ENCODE measurements at places on chromosomes 5 and 9.

DNA sequence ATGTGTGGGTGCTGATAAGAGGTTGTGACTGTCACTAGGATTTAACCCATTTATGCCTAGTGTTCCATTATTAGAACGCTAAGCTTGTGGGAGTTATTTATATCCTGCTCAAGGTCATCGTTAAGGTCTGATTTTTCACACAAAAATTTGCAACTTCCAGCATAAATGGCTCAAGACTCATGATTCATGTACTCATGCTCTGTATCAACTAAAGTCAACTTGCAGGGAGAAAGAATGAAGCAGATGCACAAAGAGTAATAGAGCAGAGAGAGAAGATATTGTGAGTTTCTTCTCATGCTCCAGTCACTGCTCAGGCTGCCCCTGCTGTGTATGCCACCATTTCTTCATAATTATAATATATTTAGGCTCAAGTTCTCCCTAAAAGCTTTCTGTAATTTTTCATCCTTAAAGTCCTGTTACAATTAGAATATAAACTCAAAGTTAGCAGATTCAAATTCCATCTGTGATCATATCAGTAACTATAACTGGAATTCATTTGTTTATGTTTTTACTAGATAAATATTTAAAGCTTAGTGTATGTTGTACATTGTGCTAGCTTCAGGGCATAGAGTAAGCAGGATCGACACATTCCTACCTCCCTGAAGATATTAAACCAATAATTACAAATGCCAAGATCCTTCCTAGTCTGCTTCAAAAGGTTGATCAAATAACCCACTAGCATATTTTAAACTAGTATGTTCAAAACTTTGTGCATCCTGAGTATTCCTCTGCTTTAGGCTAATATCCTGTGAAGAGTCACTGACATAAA lies 136.7 kb downstream of the NUDT12 start:
- no peak for DNase-seq

GRCh38 chr9:127178686-127179632 lies 56.5 kb upstream of the ANGPTL2 start:
- DNase-seq: no peak

DNA sequence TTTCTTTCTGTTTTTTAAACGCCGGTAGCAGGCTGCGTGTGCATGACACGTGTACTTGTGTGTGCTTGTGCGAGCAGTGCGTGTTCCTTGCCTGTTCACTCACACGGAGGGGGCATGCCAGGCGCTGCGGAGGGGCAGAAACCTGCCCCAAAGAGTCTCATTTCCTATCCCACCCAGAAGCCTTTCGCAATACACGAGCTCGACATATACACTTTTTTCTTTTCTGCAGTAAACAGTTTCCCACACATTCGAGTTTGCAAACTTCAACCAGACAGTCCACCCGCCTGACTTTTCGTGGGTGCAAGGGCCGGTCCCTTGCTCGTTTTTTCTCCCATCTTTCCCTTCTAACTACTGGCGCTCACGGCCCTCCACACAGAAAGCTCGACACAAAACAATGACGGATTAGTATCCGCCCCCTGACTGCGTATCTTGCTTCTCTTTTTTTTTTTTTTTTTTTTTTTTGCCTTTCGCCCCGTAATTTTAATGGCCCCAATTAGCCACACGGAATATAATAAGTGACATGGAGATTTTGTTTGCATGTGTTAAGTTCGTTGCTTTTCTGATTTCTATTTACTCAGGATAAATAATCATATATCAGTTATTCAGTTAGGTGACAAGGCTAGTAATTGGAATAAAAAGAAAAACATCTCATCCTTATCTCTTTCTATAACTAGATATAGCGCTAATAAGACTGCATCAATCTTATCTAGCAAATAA lies 5.3 kb upstream of the OTP start:
- no peak for DNase-seq

DNA sequence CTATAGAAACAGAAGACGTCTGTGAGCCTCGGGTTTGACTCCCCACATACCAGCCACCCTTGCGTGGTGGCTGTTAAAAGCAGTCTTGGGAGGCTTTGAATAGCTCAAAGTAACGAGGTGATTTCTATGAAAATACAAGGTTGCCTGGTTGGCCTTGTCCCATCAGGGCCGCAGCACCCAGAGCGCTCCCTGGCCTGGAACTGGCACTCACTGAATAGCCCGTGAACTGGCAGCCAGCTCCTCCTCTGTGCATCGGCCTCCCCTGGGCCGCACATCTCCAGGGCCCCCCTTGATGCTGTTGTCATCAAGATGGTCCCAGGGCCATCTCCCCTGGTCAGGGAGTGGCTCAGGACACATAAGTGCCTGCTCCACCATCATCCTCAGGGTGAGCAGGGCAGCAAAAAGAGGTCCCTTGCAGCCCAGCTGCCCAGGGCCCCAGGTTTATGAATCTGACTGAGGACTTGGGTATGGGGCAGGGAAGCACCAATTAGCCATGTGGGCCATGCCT lies 144.6 kb upstream of the PPP1R26 start:
- no peak for DNase-seq

- no peak for DNase-seq
These were observed 8.3 kb downstream of the OTP start for GRCh38 chr5:77630114-77630680.

DNA sequence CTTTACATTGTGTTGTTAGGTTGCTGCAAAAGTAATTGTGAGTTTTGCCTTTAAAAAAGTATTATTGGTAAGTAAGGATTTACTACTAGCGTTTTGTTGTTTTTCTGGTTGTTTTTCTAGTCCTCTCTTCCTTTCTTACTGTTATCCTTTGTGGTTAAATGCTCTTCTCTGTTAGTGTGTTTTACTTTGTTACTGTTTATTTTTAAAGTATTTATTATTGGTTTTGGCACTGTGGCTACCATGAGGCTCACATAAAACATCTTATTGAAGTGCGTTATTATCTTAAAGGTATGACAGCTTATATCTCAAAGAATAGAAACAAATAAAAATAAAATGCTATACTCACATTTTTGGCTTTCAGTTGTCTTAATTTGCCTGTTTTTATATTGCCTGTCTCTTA lies 17.6 kb downstream of the DMXL1 start:
- DNase-seq: no peak

DNA sequence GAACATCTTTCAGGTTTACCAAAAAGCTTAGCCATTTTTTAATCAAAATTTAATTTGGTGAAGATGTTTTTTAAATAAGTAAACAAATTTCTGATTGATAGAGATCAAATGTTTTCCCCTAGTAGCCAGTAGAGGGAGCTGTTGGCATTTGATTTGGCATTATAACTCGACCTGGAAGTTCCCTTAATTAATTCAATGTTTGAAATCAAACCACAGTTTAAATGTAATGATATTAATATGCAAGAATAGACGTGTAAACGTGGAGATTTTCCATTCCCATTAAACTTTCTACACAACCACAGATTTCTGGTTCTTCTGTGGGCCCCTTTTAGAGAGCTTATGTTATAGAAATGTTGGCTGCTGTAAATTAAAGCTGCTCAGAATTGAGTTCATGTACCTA lies 148.1 kb upstream of the MPDZ start:
- DNase-seq: no peak

- DNase-seq: no peak
These were observed 66.6 kb upstream of the ECM2 start for GRCh38 chr9:92602413-92602812.

GRCh38 chr5:92070786-92071185 lies 687.7 kb upstream of the ARRDC3 start:
- no peak for DNase-seq

GRCh38 chr9:72734631-72735030 lies 213.2 kb downstream of the TMC1 start:
- no peak for DNase-seq

- no peak for DNase-seq
These were observed 1105.4 kb upstream of the DMAC1 start for GRCh38 chr9:8904771-8905515.

GRCh38 chr5:139271201-139272027 lies 22.1 kb upstream of the MATR3 start:
- DNase-seq: no peak

GRCh38 chr9:21883642-21884041 lies 81.2 kb downstream of the MTAP start:
- no peak for DNase-seq

- no peak for DNase-seq
These were observed 452.7 kb upstream of the KLF4 start for GRCh38 chr9:107942291-107942690.

- no peak for DNase-seq
These were observed 9.9 kb downstream of the PLK2 start for GRCh38 chr5:58450018-58450417.

- no peak for DNase-seq
These were observed 3.7 kb downstream of the CLTB start for GRCh38 chr5:176412517-176413254.

GRCh38 chr9:119004618-119004990 lies 364.6 kb downstream of the BRINP1 start:
- no peak for DNase-seq

GRCh38 chr5:154145268-154145667 lies 45.3 kb upstream of the GALNT10 start:
- DNase-seq: no peak

GRCh38 chr5:166926138-166926537 lies 1365.3 kb upstream of the WWC1 start:
- DNase-seq: no peak

DNA sequence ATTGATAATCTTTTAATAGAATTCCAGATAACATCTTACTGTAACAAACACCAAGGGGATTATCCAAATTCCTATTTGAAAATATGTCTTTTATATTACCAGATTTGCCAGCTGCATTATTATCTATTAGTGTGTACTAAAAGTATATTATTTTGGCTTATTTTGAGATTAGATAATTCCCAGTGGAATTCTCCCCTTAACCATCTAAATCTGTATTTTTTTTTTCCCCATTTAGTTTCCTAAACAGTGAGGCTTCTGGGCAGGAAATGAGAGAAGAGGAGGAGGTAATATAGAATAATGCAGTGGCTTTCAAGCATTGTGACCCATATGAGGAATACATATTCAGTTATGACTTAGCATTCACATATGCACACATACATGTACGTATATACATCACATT lies 53.5 kb upstream of the ABL1 start:
- no peak for DNase-seq

DNA sequence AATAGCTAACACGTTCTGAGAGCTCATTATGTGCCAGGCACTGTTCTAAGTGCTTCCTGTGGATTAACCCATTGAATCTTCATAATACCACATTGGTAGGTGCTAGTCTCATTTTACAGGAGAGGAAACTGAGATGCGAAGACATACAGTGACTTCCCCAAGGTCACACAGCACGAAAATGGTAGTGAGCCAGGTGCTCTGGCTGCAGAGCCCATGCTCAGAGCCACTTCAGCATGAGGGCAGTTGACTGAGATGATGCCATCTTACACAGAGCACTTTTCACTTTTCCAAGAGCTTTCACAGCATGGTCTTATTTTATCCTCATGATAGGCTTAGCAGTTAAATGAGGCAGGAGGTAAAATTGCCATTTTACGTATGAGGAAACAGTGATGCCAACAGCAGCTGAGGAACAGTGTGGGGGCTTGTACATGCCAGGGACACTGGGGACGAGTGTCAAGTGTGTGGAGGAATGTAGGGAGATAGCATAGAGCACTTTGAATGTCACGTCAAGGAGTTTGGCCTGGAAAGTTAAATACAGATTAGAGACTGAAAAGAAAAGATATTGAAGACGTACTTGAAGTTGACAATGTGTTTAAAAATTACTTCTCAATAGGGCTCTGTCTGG lies 180.0 kb downstream of the KIF4B start:
- no peak for DNase-seq

GRCh38 chr9:127185931-127186781 lies 63.7 kb upstream of the ANGPTL2 start:
- no peak for DNase-seq

- DNase-seq: no peak
These were observed 636.7 kb downstream of the NR2F1-AS1 start for GRCh38 chr5:92944337-92944736.

- DNase-seq: no peak
These were observed 37.9 kb downstream of the MED27 start for GRCh38 chr9:132041798-132042197.

DNA sequence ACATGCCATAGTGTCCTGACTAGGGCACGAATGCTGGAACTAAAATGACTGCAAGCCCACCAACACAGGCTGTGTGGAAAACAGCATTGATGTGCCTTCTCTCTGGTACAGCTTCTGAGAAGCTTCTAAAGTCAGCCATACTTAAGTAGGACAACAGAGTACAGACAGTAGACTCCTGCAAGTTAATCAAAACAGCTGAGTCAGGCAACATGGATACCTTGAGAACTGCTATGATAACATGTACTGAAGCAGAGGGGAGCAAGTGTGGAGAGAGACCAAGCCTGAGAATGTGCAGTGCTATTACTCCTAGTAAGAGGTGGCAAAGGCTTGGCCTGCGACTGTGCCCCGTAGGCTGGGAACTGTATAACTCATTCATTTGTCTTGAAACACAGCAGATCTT lies 2.5 kb downstream of the ISCA1 start:
- no peak for DNase-seq

DNA sequence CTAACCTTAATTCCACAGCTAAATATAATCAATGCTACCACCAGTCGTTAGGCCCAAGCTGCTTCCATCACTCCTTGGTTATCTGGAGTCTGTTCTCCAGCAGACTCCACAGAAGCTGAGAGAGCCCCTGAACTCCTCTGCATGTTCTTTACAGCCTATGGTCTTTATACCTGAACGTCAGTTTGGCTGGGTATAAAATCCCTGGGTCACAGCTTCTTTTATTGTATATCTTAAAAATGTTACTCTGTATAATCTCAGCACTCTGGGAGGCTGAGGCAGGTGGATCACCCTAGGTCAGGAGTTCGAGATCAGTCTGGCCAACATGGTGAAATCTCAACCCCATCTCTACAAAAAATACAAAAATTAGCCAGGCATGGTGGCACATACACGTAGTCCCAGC lies 23.7 kb upstream of the MRNIP start:
- DNase-seq: no peak

DNA sequence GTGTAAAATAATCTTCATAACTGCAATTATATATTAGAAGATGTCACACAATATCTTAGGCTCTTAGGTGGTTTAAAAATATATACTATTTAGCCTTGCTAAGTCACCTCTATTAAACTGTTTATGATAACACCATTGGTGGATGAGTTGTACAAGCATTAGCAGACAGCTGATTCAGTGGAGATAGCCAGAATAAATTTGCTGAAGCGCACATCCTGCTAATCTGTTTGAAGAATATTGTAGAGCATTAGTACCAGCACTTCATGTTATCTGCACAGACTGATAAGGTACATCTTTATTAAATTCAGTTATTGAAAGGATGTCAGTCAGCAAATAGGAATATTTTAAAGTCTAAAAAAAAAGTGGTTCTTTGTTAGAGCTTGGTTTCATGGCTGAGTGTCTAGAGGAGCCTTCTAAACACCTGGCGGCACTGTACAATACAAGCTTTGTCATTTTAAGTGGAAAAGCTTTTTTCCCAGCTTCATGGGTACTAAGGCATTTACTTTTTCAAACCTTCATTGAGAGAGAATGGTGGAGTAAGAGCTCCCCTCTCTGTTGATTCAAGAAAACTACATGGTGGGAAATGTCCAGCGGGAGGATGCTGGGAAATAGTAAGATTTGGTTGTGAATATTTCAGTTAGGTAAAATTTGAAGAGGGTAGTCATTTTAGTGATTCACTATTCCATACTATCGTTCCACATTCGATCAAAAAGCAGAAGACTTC lies 275.1 kb downstream of the SLF1 start:
- no peak for DNase-seq

Data from stimulated activated CD8-positive, alpha-beta memory T cell treated with anti-CD3 and anti-CD28 coated beads, Interleukin-7, amount 100 ng/mL, for 24 hours (primary cell).